ENCODE measurements at places on chromosomes 16 and 17.

DNA sequence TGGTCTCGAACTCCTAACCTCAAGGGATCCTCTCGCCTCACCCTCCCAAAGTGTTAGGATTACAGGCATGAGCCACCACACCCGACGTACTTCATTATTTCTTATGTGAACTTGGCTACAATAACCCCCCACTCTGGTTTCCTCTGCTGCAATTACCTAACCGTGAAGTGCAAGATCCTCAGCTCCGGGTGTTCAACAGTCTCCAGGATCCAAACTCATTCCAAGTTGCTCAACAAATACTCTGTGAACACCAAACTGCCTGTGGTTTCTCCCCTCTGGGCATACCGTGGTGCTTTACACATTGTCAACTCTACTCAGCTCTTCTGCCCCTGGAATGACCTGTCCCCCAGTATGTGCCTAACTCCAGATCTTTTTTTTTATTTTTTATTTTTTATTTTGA is 6.8 kb upstream of the SULT1A1 start:
- DNase-seq: no peak

GRCh38 chr16:30786115-30786935 is 680 bp downstream of the ZNF629 start:
- no peak for DNase-seq

DNA sequence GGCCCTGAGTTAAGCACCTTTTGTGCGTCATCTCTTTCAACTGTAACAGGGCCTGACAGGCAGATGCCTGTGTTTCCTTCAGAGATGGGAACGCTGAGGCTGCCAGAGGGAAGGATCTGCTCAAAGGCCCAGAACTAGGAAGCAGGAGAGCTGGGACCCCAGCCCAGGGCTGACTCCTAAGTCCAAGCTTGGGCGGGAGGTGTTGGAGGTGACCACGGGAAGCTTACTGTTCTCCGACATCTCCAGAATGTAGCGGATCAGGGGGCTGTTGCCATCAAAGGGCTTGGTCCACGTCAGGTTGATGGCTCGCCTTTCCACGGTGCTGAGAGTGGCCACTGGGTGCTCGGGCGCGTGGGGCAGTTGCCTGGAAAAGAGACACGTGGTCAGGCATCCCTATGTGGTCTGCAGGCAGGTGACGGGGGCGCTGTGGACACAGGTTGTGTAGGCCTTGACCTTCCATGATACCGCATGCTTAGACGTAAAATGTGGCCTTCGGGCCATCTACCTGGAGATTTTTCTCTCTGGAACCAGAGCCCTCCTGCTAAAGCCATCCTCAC is 111.4 kb upstream of the CDC42EP4 start:
- DNase-seq: no peak

- no peak for DNase-seq
These were observed 22.0 kb upstream of the PHLPP2 start for GRCh38 chr16:71746442-71747046.

Measured in stimulated activated CD8-positive, alpha-beta memory T cell treated with anti-CD3 and anti-CD28 coated beads, Interleukin-2, amount 100 ng/mL, for 48 hours (primary cell).